Suprapubic skin (tissue), 4 donors: ENCODE measurements at places on chromosomes 7 and 10. TPM values are rescaled to one million over a fixed set of nuclear protein-coding genes. Genes with fewer than 3 reads are reported as not detected.

TET1 gene
- 0.98 TPM for total RNA-seq

ARHGAP19 gene
- total RNA-seq, result 11.1 TPM

TEX47 gene
- not detected for total RNA-seq

- H3K27ac ChIP-seq, result no peak overlapping the region
- H3K4me1 ChIP-seq, result peaks cover 31% of the 10 kb centered on the region
- no peak overlapping the region for H3K4me3 ChIP-seq
- H3K27me3 ChIP-seq, result peaks cover 42% of the 10 kb centered on the region
Measured at GRCh38 chr7:139481364-139481763, 2.1 kb downstream of the KLRG2 start.

GRCh38 chr7:69467826-69468225, 130.4 kb upstream of the AUTS2 start:
- H3K4me1 ChIP-seq, result no peaks in the 10 kb centered on the region
- H3K36me3 ChIP-seq, result no peaks in the 10 kb centered on the region
- DNase-seq, result peak; percentile 2
- no peaks in the 10 kb centered on the region for H3K27me3 ChIP-seq
- H3K27ac ChIP-seq, result no peak overlapping the region
- H3K4me3 ChIP-seq, result no peak overlapping the region

DNA sequence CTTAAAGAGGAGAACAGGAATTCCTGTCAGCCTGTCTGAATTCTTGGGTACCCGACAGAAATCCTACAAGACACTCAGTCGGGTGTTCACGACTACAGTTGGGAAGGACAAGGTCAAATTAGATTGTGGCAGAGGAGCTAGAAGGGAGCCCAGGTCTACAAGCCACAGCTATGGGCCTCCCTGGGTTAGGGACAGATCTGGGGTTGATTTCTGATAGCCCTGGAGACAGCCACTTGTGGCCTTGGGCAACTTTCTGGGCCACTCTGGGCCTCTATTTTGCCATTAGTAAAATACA, 39.7 kb upstream of the ANTXRL start:
- DNase-seq, result no peak
- H3K27ac ChIP-seq, result no peak overlapping the region
- no peak overlapping the region for H3K4me3 ChIP-seq
- no peaks in the 10 kb centered on the region for H3K36me3 ChIP-seq
- no peaks in the 10 kb centered on the region for H3K27me3 ChIP-seq

DNA sequence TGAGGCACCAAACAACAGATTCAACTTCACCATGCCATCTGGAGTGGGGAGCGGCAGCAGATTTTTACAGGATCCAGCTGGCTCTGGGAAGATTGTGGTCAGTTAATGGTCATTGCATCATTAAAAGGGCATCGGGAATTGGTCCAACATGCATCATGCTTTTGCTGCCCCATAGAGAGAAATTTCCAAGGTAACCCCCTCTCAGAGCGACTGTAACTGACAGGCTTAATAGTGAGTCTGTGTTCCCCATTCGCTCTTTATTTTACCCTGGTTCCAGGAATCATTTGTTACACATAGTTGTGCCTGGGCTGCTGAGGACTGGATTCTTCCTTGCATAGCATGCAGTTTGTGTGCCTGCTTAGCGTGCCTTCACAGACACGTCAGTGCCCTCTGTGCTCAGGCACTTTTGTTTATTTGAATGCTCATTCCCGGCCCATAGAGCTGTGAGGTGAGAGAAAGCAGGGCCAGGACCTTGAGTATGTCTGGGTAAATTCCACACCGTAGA, 49.9 kb downstream of the CDHR3 start:
- no peak for DNase-seq
- no peak overlapping the region for H3K4me3 ChIP-seq
- H3K36me3 ChIP-seq, result no peaks in the 10 kb centered on the region
- H3K27ac ChIP-seq, result no peak overlapping the region
- peaks cover 17% of the 10 kb centered on the region for H3K4me1 ChIP-seq

DNA sequence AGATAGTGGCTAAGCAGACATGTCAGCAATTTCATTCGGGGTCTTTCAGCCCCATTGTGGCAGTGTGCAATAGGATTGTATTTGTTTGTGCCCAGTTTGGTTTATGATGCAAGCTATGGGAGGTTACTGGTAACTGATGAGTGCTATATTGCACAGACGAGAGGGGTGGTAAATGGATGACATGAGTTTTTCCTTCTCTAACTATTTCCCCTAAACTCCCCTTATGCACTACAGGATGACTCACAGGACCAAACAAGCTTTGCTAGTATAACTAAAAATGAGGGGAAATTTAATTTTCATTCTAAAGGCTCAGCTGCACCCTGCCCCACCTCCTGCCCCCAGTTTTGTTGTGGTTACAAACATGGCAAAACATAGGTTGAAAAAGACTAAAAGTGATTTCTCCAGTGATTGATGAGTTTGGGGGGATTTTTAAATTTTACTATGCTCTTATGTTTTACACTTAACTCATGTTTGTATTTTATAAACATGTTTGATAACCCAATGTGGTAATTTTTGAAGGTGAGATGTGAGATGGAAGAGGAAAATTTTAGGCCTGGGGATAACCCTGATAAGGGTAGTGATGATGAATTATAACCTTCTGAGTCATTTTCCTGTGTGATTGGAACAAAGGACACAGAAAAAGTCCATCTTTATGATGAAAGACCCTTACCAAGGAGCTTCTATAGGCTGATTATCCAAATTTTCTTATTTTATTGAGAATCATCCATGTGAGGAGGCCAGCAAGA, 60.8 kb upstream of the NAMPT start:
- H3K36me3 ChIP-seq, result no peaks in the 10 kb centered on the region
- H3K27me3 ChIP-seq, result no peaks in the 10 kb centered on the region
- H3K27ac ChIP-seq, result no peak overlapping the region

- H3K4me1 ChIP-seq, result peaks cover 40% of the 10 kb centered on the region
- no peak for DNase-seq
- peak overlapping the region; percentile 18 for H3K4me3 ChIP-seq
- no peaks in the 10 kb centered on the region for H3K27me3 ChIP-seq
- no peaks in the 10 kb centered on the region for H3K36me3 ChIP-seq
- H3K27ac ChIP-seq, result no peak overlapping the region
Measured at GRCh38 chr7:116706668-116707126, 34.7 kb downstream of the MET start.

DNA sequence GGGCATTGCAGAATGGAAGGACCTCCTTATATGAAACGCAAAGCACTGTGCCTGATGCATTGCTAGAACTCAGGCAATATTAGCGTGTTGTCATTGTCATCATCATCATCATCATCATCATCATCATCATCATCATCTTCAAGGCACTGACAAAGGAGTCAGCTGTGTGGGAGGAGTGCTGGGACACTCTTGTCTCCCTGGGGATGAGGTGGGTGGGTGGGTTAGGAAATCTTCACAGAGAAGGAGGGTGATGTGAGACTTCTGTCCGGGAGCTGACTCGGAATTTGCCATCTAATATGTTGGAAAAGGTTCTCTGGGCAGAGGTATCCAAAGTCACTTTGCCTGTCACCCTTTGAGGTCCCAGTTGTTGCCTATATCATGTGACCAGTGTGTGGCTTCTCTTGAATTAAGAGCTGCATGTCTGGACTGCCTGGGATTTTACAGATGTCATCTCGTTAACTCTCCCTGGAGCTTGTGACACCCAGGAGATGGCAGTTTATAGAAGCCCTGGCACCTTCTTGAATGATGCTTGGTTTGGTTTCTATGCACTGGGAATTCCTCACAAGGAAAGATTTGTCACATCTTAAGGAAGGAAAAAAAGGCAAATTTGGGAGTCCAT, 7.1 kb downstream of the HTRA1 start:
- no peaks in the 10 kb centered on the region for H3K27me3 ChIP-seq
- H3K27ac ChIP-seq, result peak overlapping the region; percentile 79
- no peak for DNase-seq
- H3K36me3 ChIP-seq, result no peaks in the 10 kb centered on the region
- no peak overlapping the region for H3K4me3 ChIP-seq
- H3K4me1 ChIP-seq, result peaks cover 35% of the 10 kb centered on the region
